ENCODE measurements at places on chromosomes 4 and X. TPM values are rescaled to one million over a fixed set of nuclear protein-coding genes. Genes with fewer than 3 reads are reported as not detected.

- no peak overlapping the region for H3K27ac ChIP-seq
- no peaks in the 10 kb centered on the region for H3K4me1 ChIP-seq
- H3K27me3 ChIP-seq: no peaks in the 10 kb centered on the region
Measured at GRCh38 chrX:12319992-12320391, 181.7 kb downstream of the FRMPD4 start.

- H3K36me3 ChIP-seq: no peaks in the 10 kb centered on the region
- no peaks in the 10 kb centered on the region for H3K27me3 ChIP-seq
- peak; percentile 74 for DNase-seq
- H3K4me3 ChIP-seq: peak within 1 kb of the TSS; percentile 68
- H3K27ac ChIP-seq: no peak within 1 kb of the TSS
Measured at GRCh38 chrX:154458116-154458953, at the start of gene PLXNA3. Gene PLXNA3 (plus strand): TSS chrX:154458281. CDS start chrX:154460184, 1,903 bp downstream.

DNA sequence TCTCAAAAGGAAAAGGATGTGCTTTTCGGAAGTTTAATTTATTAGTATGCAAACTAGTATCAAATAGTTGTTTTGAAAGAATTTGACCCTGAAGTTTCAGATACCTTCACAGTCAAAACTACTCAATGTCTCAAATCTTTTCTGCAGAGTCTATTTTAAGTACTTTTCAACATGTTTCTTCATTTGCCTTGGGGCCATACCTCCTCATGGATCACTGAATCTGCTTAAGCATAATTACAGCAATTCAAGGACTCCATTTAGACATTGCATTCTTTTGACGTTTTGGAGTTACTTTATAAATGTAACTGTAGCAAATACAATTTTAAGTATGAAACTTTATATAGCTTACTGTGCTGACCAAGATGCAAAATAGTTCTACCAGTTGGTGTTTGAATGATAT lies 25.5 kb downstream of the PALLD start:
- no peak overlapping the region for H3K27ac ChIP-seq
- no peak overlapping the region for H3K4me3 ChIP-seq
- no peaks in the 10 kb centered on the region for H3K4me1 ChIP-seq
- H3K36me3 ChIP-seq: no peaks in the 10 kb centered on the region
- H3K27me3 ChIP-seq: no peaks in the 10 kb centered on the region

GRCh38 chr4:119246177-119246733 lies 33.7 kb downstream of the USP53 start:
- no peaks in the 10 kb centered on the region for H3K27me3 ChIP-seq
- H3K4me3 ChIP-seq: no peak overlapping the region
- H3K36me3 ChIP-seq: peaks cover 7% of the 10 kb centered on the region
- no peak overlapping the region for H3K27ac ChIP-seq
- H3K4me1 ChIP-seq: peaks cover 9% of the 10 kb centered on the region

DNA sequence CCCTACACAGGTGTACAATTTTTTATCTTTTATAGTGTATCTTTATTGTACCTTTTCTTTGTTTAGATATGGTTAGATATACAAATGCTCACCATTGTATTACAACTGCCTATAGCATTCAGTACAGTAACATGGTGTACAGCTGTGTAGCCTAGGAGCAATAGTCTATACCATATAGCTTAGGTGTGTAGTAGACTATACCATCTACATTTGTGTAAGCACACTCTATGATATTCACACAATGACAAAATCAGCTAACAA lies 80.3 kb downstream of the FAM13A start:
- no peak for DNase-seq
- no peaks in the 10 kb centered on the region for H3K36me3 ChIP-seq
- H3K4me1 ChIP-seq: no peaks in the 10 kb centered on the region
- no peak overlapping the region for H3K4me3 ChIP-seq

Gene PDK3
- total RNA-seq: 50.3 TPM

DNA sequence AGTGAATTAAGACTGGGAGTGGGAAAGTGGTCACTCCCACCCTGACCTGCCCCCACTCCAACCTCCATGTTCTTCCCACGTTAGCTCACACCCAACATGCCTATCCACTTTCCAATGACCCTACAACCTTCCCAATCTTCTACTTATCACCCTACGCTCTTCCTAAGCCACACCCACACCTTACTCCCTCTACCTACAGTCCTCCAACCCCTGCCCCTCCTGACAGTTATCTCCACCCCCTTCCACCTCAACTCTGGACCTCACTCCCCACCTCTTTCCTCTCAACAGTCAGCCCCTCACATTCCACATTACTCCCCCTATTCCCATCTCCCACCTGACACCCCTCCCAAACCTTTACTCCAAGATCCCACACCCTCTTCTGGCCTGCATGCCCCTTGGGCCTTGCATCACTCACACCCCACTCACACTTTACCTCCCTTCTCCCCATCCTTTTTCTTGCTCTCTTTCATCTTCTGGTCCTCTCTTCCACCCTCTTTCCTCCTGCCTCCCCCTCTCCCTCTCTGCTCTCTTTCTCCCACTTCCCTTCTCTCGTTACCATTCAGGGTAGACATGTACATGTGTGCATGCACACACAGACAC lies 6.9 kb downstream of the NALF2 start:
- H3K36me3 ChIP-seq: no peaks in the 10 kb centered on the region
- no peaks in the 10 kb centered on the region for H3K4me1 ChIP-seq
- H3K4me3 ChIP-seq: no peak overlapping the region
